Progenitor cell of endocrine pancreas (in vitro differentiated cells): ENCODE measurements at places on chromosomes 2 and 18. TPM values are rescaled to one million over a fixed set of nuclear protein-coding genes. Genes with fewer than 3 reads are reported as not detected.

GRCh38 chr2:231115651-231116050, 9.2 kb downstream of the HTR2B start:
- no peak overlapping the region for H3K27ac ChIP-seq
- DNase-seq: no peak
- no peaks in the 10 kb centered on the region for H3K27me3 ChIP-seq
- peaks cover 13% of the 10 kb centered on the region for H3K36me3 ChIP-seq

DNA sequence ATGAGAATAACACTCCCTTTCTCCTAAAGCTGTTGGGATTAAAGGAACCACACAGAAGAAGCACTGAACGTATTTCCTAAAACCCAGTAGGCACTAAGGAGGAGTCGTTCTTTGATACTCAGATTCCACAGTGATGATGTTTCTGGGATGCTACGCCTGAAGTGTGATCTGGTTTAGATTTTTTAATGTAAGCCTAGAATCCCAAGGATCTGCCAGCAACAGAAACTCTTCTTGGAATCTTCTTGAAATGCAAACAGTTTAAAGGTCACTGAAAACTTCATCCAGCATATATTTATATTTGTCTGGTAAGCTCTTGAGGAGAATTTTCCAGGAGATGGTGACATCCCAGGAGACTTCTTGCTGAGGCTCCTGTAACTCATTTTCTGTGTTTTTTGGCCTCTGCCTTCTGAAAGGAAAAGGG, 247.6 kb upstream of the TRIB2 start:
- no peaks in the 10 kb centered on the region for H3K36me3 ChIP-seq
- DNase-seq: no peak
- no peak overlapping the region for H3K4me3 ChIP-seq
- H3K27ac ChIP-seq: no peak overlapping the region
- no peaks in the 10 kb centered on the region for H3K4me1 ChIP-seq
- H3K27me3 ChIP-seq: peaks cover 4% of the 10 kb centered on the region

GRCh38 chr2:60002183-60002867, 551.1 kb downstream of the BCL11A start:
- no peak overlapping the region for H3K27ac ChIP-seq
- no peaks in the 10 kb centered on the region for H3K27me3 ChIP-seq
- DNase-seq: no peak
- H3K4me3 ChIP-seq: no peak overlapping the region
- no peaks in the 10 kb centered on the region for H3K36me3 ChIP-seq

GRCh38 chr2:36677386-36677785, 19.1 kb upstream of the VIT start:
- DNase-seq: no peak
- no peak overlapping the region for H3K27ac ChIP-seq
- no peaks in the 10 kb centered on the region for H3K27me3 ChIP-seq
- peaks cover 7% of the 10 kb centered on the region for H3K4me1 ChIP-seq
- no peaks in the 10 kb centered on the region for H3K36me3 ChIP-seq

GRCh38 chr2:109472331-109472959, 141.3 kb downstream of the SEPTIN10 start:
- peaks cover 3% of the 10 kb centered on the region for H3K27me3 ChIP-seq
- DNase-seq: no peak
- H3K4me3 ChIP-seq: no peak overlapping the region
- no peaks in the 10 kb centered on the region for H3K36me3 ChIP-seq
- no peaks in the 10 kb centered on the region for H3K4me1 ChIP-seq
- H3K27ac ChIP-seq: no peak overlapping the region

GRCh38 chr2:27185331-27186026, 26.4 kb upstream of the ATRAID start:
- no peaks in the 10 kb centered on the region for H3K36me3 ChIP-seq
- H3K27ac ChIP-seq: no peak overlapping the region

- H3K27me3 ChIP-seq: no peaks in the 10 kb centered on the region
- H3K4me3 ChIP-seq: no peak overlapping the region
- H3K27ac ChIP-seq: no peak overlapping the region
- H3K4me1 ChIP-seq: no peaks in the 10 kb centered on the region
- no peak for DNase-seq
These were observed 231.3 kb upstream of the RBBP8 start for GRCh38 chr18:22701795-22702194.

GRCh38 chr2:142104134-142104758, 26.6 kb downstream of the LRP1B start:
- no peaks in the 10 kb centered on the region for H3K36me3 ChIP-seq
- H3K4me1 ChIP-seq: no peaks in the 10 kb centered on the region
- H3K27ac ChIP-seq: no peak overlapping the region
- no peak overlapping the region for H3K4me3 ChIP-seq

GRCh38 chr2:238225911-238226697, 13.7 kb downstream of the HES6 start:
- H3K4me3 ChIP-seq: no peak overlapping the region
- H3K27ac ChIP-seq: no peak overlapping the region
- no peak for DNase-seq
- peaks cover 5% of the 10 kb centered on the region for H3K36me3 ChIP-seq
- peaks cover 17% of the 10 kb centered on the region for H3K27me3 ChIP-seq

- no peak overlapping the region for H3K27ac ChIP-seq
- no peaks in the 10 kb centered on the region for H3K4me1 ChIP-seq
- no peaks in the 10 kb centered on the region for H3K36me3 ChIP-seq
- no peak overlapping the region for H3K4me3 ChIP-seq
- no peak for DNase-seq
These were observed 33.8 kb upstream of the TEX51 start for GRCh38 chr2:126864861-126865260.

DNA sequence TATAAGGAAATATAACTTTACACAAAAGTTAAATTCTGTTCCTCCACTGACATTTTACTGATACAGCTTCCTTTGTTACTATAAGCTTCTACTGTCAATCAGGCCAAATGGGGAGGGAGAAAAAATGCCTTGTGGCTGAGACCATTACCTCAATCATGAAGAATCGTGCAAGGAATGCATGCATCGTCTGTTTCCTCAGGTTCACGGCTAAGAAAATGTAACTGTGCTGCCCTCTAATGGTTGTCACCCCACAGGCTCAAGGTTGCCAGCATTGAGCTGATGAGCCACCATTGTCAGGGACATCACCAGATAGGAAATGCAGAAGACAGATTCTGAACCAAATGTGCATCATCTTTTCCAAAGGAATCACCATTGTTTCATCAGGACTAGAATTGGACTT, 426.9 kb downstream of the CDH2 start:
- peak; percentile 25 for DNase-seq
- H3K4me1 ChIP-seq: peaks cover 3% of the 10 kb centered on the region
- H3K4me3 ChIP-seq: no peak overlapping the region
- H3K36me3 ChIP-seq: no peaks in the 10 kb centered on the region
- H3K27ac ChIP-seq: peak overlapping the region; percentile 14

- H3K4me1 ChIP-seq: peaks cover 21% of the 10 kb centered on the region
- peaks cover 25% of the 10 kb centered on the region for H3K36me3 ChIP-seq
- peak overlapping the region; percentile 57 for H3K27ac ChIP-seq
- H3K4me3 ChIP-seq: no peak overlapping the region
These were observed 6.6 kb downstream of the VIL1 start for GRCh38 chr2:218425531-218425930.

GRCh38 chr2:95344215-95344583, 47.1 kb downstream of the KCNIP3 start:
- H3K27me3 ChIP-seq: peaks cover 84% of the 10 kb centered on the region
- no peak overlapping the region for H3K4me3 ChIP-seq
- H3K4me1 ChIP-seq: no peaks in the 10 kb centered on the region
- no peaks in the 10 kb centered on the region for H3K36me3 ChIP-seq

DNA sequence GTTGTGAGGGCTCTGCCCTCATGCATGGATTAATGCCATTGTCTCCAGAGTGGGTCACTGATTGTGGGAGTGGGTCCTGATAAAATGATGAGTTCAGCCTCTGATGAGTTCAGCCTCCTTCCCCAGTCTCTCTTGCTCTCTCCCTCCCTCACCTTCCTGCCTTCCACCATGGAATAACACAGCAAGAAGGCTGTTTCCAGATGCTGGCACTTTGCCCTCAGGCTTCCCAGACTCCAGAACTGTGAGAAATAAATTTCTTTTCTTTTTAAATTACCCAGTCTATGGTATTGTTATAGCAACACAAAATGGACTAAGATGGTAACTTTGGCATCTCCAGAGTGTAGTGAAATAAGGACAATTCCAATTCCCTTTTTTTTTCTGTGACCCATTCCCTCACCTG, 47.1 kb upstream of the MAP4K3 start:
- no peak overlapping the region for H3K27ac ChIP-seq
- H3K4me1 ChIP-seq: peaks cover 3% of the 10 kb centered on the region
- H3K4me3 ChIP-seq: no peak overlapping the region
- no peaks in the 10 kb centered on the region for H3K27me3 ChIP-seq

DNA sequence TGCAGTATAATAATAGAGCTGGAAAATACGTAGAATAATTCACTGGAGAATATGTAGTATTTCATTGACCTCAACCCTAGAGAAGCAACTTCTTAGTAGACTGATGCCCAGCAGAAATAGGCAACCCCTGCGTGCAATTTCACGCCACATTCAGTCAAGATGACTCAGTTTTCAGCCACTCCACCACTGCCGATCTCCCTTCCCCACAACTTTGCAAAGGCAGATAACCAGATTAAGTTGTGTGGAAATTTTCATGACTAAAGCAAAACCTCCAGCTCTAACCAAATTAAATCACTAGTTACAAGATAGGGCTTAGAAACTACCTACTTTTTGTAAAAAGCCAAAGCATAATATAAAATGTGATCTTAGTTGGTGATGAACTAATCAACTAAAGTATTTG, 63.3 kb upstream of the STK17B start:
- DNase-seq: no peak
- peaks cover 7% of the 10 kb centered on the region for H3K4me1 ChIP-seq
- peaks cover 14% of the 10 kb centered on the region for H3K36me3 ChIP-seq
- H3K4me3 ChIP-seq: no peak overlapping the region
- H3K27me3 ChIP-seq: no peaks in the 10 kb centered on the region

DNA sequence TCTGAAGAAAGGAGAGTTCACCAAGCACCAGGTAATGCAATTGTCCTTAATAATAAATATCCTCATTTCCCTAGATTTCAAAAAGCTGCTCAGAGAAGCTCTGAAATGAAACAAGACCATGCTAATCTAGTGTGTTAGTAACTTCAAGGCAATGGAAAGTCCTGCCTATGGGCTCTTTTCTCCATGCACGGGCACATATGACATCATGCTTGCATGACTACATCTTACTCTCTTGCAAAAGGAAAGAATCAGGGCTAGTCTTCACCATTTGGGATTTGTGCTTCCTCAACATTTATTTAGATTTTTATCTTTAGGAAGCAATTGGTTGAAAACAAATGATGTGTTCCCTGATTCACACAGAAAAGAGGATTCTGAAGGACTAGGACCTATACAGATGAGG, 204.0 kb upstream of the POU3F3 start:
- H3K4me3 ChIP-seq: no peak overlapping the region
- DNase-seq: no peak
- H3K27me3 ChIP-seq: peaks cover 9% of the 10 kb centered on the region
- no peaks in the 10 kb centered on the region for H3K36me3 ChIP-seq

DNA sequence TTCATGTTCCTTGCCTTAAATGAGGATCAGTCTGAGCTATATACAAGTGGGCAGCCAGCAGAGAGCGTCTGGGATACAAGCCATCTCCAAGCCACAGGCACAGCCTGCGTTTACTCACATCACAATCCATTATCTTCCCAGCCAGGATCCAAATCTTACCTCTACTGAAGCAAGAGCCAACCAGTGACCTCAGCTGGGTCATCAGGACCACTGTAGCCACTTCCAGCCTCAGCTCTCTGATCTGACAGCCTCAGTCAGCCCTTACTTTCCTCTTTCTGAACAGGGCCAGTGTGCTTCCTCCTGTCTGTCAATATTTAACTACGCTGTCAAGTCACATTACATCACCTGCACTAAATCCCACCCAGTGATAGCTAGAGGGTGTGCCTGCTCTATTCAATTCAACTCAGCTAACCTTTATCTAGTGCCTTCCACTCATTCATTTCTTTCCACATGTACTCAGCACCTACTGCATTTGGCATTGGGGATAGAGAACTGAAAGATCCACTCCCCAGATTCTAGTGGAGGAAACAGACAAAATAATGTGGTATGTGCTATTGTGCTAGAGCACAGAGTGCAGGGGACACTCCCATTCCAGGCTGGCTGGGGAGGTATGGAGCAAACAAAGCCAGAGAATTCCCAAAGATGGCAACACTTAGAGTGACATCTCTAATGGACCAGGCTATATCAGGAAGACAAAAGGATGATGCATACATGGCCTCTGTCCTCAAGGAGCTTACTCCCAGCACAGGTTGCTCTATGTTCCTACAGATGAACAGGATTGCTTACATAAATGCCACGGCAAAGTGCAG, 146.5 kb downstream of the NCKAP5 start:
- peaks cover 5% of the 10 kb centered on the region for H3K27me3 ChIP-seq
- no peak for DNase-seq
- H3K36me3 ChIP-seq: no peaks in the 10 kb centered on the region
- H3K4me3 ChIP-seq: no peak overlapping the region

- no peak overlapping the region for H3K4me3 ChIP-seq
- H3K27me3 ChIP-seq: no peaks in the 10 kb centered on the region
- no peak for DNase-seq
- no peak overlapping the region for H3K27ac ChIP-seq
- peaks cover 26% of the 10 kb centered on the region for H3K4me1 ChIP-seq
These were observed 34.6 kb downstream of the PPP3R1 start for GRCh38 chr2:68217729-68218128.

GRCh38 chr2:235739704-235740415, 246.0 kb downstream of the AGAP1 start:
- H3K4me3 ChIP-seq: no peak overlapping the region
- no peak overlapping the region for H3K27ac ChIP-seq
- DNase-seq: no peak
- H3K36me3 ChIP-seq: peaks cover 4% of the 10 kb centered on the region

- no peak overlapping the region for H3K4me3 ChIP-seq
- no peaks in the 10 kb centered on the region for H3K36me3 ChIP-seq
- H3K4me1 ChIP-seq: no peaks in the 10 kb centered on the region
- H3K27me3 ChIP-seq: no peaks in the 10 kb centered on the region
- no peak for DNase-seq
These were observed 433.3 kb upstream of the TCF4 start for GRCh38 chr18:56021136-56021808.

DNA sequence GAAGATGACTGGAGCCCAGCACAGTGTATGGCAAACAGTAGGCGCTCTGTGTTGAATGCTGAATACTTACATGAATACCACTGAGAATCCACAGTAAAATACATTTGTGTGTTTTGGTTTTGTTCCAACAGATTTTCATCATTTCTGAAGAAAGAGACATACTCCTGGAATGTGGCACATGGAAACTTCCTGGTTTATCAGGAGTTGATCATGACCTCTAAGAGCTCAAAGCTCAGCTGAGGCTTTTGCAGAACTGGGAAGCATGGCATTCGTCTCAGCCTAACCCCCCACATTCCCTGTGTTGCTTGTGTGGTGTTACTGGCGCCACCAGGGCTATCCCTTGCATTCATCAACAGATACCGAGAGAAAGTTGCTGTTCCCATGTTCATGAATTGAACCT, 316.9 kb upstream of the REV1 start:
- H3K4me3 ChIP-seq: no peak overlapping the region
- no peak for DNase-seq
- H3K36me3 ChIP-seq: no peaks in the 10 kb centered on the region
- H3K4me1 ChIP-seq: peaks cover 29% of the 10 kb centered on the region
- no peaks in the 10 kb centered on the region for H3K27me3 ChIP-seq
- peak overlapping the region; percentile 57 for H3K27ac ChIP-seq

GRCh38 chr18:58348517-58348916, 280.4 kb downstream of the ALPK2 start:
- H3K36me3 ChIP-seq: peaks cover 33% of the 10 kb centered on the region
- no peak overlapping the region for H3K4me3 ChIP-seq
- peaks cover 29% of the 10 kb centered on the region for H3K4me1 ChIP-seq
- no peaks in the 10 kb centered on the region for H3K27me3 ChIP-seq
- DNase-seq: no peak

Gene CCDC148
- 3.9 and 4.6 TPM in 2 replicates for total RNA-seq

Gene CKAP2L
- 10.3 and 11.5 TPM in 2 replicates for total RNA-seq

Gene AQP12A
- total RNA-seq: not detected in 2 replicates

Gene CHST10
- 22.1 TPM in 2 replicates for total RNA-seq

Gene EIF5B
- total RNA-seq: 40.1 and 41.9 TPM in 2 replicates

Gene RAPGEF4
- 8.6 and 11.9 TPM in 2 replicates for total RNA-seq

Gene ITPRIPL1
- 6.1 and 6.9 TPM in 2 replicates for total RNA-seq

Gene GALNT14
- total RNA-seq: 0.91 and 1.2 TPM in 2 replicates
